ENCODE measurements at places on chromosomes 4 and X. TPM values are rescaled to one million over a fixed set of nuclear protein-coding genes. Genes with fewer than 3 reads are reported as not detected.

GRCh38 chr4:104490096-104490769 lies 4.5 kb downstream of the CXXC4 start:
- no peak for DNase-seq

DNA sequence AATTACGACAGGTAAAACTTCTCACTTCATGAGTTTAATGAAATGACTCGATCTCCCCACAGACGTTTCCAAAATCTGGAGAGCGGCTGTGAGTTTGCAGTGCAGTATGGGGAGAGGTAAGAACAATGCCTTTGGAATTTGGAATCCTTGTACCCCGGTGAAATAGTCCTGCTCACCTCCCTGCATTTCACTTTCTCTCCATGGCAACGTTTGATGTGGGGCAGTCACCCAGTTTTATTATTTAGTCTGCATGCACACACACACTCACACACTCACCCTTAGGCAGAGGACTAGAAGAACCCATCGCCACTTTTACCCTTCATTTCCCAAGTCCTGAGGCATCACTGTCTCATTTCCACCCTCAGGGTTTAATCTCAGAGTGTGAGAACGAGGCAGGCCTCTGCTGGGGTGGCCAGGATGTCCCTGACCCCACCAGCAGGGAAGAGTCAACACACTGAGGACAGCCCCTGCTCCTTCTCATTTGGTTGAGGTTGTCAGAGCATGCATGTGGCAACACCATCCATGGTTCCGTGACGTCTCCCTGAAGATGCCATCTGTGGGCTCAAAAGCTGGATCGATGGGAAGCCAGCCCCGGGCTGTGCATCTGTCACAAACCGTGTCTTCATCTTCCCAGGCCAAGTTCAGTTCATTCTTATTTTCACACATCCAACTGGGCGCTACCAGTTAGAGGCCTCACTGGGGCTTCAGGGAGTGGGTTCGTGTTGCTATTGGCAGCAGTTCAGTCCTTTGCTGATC lies 119.8 kb upstream of the TRIM2 start:
- no peak for DNase-seq

DNA sequence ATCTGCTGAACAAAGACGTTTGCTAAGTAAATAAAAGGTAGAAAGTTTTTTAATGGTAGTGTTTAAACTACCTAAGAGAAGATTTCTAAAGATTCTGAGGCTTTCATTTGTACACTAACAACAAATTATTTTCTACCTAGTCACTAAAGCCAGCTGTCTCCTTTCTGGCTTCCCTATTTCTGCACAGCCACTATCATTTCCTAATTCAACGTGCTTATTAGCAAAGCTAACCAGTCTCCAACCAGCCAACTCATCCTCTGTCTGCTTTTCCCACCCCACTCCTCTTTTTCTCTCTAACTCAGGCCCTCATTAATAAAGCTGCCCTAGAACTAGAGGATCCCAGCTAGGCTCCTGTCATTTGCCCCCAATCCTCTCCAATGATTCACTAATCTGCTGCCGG lies 118.2 kb downstream of the ZNF827 start:
- no peak for DNase-seq

GRCh38 chr4:15118292-15118691 lies 116.0 kb downstream of the CPEB2 start:
- DNase-seq: no peak

Gene RTL9
- 0.39 TPM for total RNA-seq

Data from skin of body (tissue), 3 donors.